ENCODE measurements at places on chromosomes 4 and X.

DNA sequence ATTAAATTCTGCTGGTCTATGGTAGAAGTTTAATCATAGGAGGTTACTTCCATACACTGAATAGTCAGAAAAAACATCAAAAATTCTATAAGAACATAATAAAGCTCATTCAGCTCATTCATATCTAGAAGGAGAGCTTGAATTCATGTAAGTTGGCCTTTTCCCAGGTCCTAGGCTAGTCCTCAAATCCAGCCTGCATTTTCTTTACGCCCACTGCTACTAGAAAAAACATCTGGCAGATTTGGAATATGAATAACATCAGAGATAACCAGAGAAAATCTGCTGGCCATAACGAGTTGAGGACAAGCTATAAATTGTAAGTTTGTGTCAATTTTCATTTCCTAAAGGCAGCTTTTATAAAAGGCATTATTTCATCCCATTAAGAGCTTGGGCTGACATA lies 95.5 kb downstream of the MXRA5 start:
- no peak for DNase-seq

DNA sequence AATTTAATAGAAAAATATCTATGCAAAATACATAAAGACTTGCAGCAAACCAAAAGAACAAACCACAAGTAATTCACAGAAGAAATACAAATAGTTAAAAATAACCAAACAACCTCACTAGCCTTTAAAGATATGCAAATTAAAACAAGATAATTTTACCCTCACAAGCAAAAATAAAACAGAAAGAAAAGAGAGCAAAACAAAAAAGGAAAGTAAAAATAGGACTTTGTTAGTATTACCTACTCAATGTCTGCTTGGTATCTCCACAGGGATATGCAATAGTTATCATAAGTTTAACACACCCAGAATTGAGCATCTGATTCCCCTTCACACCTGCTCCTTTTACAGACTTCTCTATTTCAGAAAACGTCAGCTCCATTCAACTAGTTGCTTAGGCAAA lies 737.5 kb upstream of the MAGEB2 start:
- no peak for DNase-seq

- DNase-seq: no peak
Observed at GRCh38 chrX:40145923-40146261, 48.1 kb upstream of the BCOR start.

DNA sequence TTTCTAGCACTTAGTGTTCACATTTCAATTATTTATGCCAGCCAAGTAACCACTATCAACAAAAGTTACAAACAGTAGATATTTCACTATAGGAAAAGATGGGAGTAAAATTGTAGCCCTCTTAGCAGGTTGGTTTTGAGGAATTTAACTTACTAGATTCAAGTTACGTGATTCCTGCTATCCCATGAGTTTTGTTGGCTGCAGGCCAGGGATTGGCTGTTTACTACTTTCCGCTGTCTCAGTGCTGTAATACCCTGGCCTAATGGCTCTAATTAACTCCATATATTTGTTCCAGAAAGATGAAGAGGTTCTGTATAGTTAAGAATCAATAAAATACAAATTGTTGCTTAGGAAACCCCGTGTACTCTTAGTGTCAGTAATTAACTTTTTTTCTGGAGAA lies 55.5 kb upstream of the MAGED1 start:
- no peak for DNase-seq

- DNase-seq: no peak
Observed at GRCh38 chr4:94714365-94715160, 43.2 kb upstream of the BMPR1B start.

DNA sequence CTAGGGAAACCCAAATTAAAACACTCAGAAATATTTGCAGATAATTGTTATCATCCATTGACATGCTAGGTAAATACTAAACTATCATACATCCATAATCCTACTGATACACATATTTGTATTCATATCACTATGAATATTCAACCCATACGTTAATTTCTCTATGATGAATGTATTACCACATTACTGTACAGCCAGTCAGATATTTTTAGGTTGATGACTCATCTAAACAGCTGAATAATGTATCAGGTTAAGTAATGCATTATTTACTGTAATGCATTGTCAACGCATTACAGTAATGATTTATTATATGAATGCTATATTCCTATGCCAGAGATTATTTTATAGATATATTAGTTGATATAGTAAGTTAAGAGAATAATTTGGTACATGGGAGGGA lies 37.1 kb downstream of the VEGFC start:
- no peak for DNase-seq

- DNase-seq: no peak
Observed at GRCh38 chr4:16075975-16076757, 7.7 kb downstream of the PROM1 start.

DNA sequence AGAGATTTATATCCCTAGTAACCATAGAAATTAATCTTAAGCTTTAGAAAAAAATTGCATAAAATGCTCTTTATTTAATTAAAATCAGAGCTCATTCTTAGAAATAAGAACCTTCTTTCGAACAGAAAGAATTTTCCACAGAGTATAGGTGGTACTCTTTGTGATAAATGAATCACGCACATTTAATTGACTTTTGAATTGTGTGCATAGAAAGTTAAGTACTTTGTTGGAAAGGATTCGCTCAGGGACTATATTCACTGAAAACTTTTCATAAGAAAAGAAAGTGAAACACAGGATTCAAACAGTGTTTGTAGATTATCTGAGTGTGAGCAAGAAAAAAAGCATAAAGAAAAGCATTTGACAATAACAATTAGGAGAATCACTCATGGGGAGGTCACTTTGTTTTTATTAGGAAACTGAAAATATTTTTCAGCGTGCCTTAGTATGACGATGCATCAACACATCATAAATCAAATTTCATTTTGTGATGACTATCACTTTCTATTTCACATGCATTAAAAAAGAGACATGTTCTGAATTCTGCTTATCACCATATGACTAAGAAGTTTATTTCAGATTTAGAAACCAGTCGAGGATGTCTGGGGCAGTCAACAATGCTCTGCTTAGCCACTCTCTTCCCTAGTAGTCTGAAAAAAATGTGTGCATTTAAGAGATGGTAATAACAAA lies 49.5 kb downstream of the STX18 start:
- no peak for DNase-seq

All from esophagus squamous epithelium (tissue), 5 donors.